ENCODE measurements at places on chromosomes 13 and 19. TPM values are rescaled to one million over a fixed set of nuclear protein-coding genes. Genes with fewer than 3 reads are reported as not detected.

RUVBL2 gene
- total RNA-seq: 69.9 TPM

SERPINE3 gene
- not detected for total RNA-seq

RFPL4AL1 gene
- total RNA-seq: not detected

DCT gene
- total RNA-seq: 0.36 TPM

MRPL57 gene
- 25.8 TPM for total RNA-seq

RDH8 gene
- not detected for total RNA-seq

NLRP11 gene
- total RNA-seq: not detected

TMEM238 gene
- total RNA-seq: not detected

ZNF284 gene
- total RNA-seq: 2.3 TPM

KRTDAP gene
- total RNA-seq: not detected

ANKLE1 gene
- total RNA-seq: 0.49 TPM

KCNN1 gene
- 0.55 TPM for total RNA-seq

PVR gene
- total RNA-seq: 11.5 TPM

PCSK4 gene
- 4.2 TPM for total RNA-seq

LILRA1 gene
- total RNA-seq: 2.3 TPM

ZNF441 gene
- 8.4 TPM for total RNA-seq

C19orf85 gene
- total RNA-seq: not detected

CYP2F1 gene
- total RNA-seq: not detected

ICAM5 gene
- 0.83 TPM for total RNA-seq

PLVAP gene
- 19.7 TPM for total RNA-seq

PSG7 gene
- not detected for total RNA-seq

PROZ gene
- not detected for total RNA-seq

ATF5 gene
- 5.3 TPM for total RNA-seq

CRX gene
- not detected for total RNA-seq

ZIC5 gene
- total RNA-seq: not detected

FCER2 gene
- total RNA-seq: 0.27 TPM

CHMP2A gene
- 138 TPM for total RNA-seq

UBAC2 gene
- 50.7 TPM for total RNA-seq

ZNF66 gene
- 3.6 TPM for total RNA-seq

NLRP9 gene
- total RNA-seq: not detected

ZFP36 gene
- 173 TPM for total RNA-seq

ARRDC5 gene
- total RNA-seq: not detected

CGB1 gene
- total RNA-seq: not detected

RPL13A gene
- 2,552 TPM for total RNA-seq

INSL3 gene
- not detected for total RNA-seq

STRN4 gene
- 56.6 TPM for total RNA-seq

WDR87 gene
- not detected for total RNA-seq

CGB2 gene
- total RNA-seq: not detected

CD37 gene
- 9.4 TPM for total RNA-seq

DHDH gene
- not detected for total RNA-seq

ZNF534 gene
- total RNA-seq: not detected

LILRA5 gene
- 2.0 TPM for total RNA-seq

NAPA gene
- total RNA-seq: 86.1 TPM

GARIN5A gene
- 0.36 TPM for total RNA-seq

INAFM1 gene
- 8.6 TPM for total RNA-seq

CLDND2 gene
- total RNA-seq: not detected

CYP2A7 gene
- not detected for total RNA-seq

F7 gene
- not detected for total RNA-seq

PSG3 gene
- total RNA-seq: not detected

CFAP97D2 gene
- total RNA-seq: not detected

LGALS7B gene
- total RNA-seq: not detected
